Upper lobe of left lung (tissue), 6 donors: ENCODE measurements at places on chromosomes 5 and 9.
A peak's percentile ranks its signal among the peaks of the same experiment; 100 is the strongest.

DNA sequence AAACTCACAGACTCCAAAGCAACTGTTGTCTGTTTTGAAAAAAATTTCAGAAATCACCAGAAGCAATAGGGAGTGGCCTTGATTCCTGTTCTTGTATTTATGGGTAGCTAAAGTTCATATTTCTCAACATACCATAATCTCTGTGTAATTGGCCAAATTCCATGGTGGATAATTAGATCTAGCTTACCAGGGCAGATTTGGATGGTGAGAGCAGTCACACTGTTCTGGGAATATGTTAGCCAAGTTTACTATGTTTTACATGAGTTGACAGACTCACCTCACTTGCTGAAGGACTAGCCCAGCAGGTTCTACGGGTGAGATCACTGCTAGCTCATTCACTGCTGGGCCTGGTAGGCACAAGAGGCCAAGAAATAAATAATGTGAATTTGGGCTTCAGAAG is 32.7 kb upstream of the CDKN2B start:
- peak; percentile 87 for DNase-seq

DNA sequence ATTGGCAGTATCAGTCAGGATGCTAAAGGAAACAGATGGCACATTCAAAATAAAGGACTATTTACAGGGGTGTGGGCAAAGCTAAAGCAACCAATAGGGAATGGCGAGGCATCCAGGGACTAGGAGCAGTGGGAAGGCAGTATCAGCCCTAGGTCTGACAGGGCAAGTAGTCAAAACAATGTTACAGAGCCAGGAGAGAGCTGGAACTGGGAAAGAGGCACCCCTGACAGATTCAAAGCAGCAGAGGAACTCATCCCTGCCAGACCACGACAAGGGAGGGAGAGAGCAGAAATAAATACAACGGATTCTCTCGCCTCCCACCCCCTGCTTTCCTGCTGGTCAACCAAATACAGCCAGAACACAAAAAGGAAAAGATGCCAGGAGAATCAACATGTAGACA is 371.5 kb downstream of the NR2F1-AS1 start:
- no peak for DNase-seq

DNA sequence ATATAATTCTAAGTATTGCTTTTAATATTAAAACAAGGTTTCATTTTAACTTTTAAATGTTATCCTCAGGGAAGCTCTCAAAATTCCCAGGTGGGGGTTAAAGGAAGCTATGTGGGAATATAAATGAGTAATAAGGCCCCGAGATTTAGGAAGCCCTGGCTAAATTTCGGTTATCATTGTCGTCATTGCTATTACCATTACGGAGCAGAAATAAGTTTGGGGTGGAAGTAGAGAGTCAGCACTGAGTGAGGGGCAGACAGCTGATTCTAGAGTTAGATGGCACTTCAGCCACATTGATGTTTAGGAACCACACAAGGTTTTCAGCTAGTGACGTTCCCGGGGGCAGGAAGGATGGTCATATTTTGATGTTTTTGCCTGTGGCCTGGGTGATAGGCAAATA is 74.9 kb downstream of the NREP start:
- DNase-seq: no peak

DNA sequence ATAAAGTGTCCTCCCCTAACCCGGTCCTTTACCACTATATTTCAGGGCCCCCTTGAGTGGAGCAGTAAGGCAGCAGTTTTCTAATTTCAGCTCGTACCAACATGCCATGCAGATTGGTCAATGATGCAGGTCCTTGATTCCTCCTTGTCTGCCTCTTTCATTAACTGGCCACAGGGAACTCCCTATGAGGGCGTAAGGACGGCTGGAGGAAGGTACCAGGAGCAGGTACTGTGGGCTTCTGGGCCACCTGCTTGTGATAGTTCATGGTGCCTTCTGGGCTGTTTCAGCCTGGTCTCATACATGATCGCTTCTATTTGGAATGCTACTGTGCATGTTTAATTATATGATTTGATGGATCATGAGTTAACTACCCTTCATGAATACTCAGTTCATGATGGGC is 9.4 kb upstream of the ZFR start:
- no peak for DNase-seq

DNA sequence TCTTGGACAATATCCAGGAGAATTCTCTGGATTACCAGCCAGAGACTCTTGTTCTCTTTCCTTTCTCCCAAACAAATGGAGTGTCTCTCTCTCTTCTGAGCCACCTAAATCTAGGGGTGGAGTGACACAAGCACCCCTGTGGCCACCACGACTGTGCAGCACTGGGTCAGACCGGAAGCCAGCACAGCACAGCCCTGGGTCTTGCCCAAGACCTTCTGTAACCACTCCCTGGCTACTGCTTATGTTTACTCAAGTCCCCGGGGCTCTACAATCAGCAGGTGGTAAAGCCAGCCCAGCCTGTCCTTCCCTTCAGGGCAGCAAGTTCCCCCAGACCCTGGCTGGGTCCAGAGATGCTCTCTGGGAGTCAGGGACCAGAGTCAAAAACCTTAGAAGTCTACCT is 110.0 kb upstream of the TUT7 start:
- no peak for DNase-seq

- no peak for DNase-seq
Measured at GRCh38 chr5:17878541-17878940, 244.3 kb downstream of the TAF11L14 start.

- no peak for DNase-seq
Measured at GRCh38 chr5:15502208-15502607, 2.2 kb downstream of the FBXL7 start.

DNA sequence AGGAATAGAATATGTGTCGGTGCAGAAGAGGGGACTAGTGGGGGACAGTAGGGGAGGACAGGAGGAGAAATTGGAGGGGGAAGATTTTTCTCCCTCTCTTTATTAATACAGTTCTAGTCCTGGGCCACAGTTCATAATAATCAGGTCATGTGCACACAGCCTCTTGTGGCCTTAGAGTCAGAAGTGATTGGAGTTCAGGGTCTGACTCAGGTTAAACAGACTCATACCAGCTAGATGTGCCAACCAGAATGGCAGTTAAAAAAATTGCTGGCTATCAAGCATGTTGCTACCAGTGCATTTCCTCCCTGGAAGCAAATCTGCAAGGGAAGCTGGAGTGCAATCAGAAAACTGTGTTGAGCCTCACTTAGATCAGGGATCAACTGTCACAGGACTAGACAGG is 132.7 kb upstream of the MAP1B start:
- DNase-seq: no peak

GRCh38 chr5:64612344-64612961 is 77.8 kb upstream of the SHISAL2B start:
- peak; percentile 28 for DNase-seq

DNA sequence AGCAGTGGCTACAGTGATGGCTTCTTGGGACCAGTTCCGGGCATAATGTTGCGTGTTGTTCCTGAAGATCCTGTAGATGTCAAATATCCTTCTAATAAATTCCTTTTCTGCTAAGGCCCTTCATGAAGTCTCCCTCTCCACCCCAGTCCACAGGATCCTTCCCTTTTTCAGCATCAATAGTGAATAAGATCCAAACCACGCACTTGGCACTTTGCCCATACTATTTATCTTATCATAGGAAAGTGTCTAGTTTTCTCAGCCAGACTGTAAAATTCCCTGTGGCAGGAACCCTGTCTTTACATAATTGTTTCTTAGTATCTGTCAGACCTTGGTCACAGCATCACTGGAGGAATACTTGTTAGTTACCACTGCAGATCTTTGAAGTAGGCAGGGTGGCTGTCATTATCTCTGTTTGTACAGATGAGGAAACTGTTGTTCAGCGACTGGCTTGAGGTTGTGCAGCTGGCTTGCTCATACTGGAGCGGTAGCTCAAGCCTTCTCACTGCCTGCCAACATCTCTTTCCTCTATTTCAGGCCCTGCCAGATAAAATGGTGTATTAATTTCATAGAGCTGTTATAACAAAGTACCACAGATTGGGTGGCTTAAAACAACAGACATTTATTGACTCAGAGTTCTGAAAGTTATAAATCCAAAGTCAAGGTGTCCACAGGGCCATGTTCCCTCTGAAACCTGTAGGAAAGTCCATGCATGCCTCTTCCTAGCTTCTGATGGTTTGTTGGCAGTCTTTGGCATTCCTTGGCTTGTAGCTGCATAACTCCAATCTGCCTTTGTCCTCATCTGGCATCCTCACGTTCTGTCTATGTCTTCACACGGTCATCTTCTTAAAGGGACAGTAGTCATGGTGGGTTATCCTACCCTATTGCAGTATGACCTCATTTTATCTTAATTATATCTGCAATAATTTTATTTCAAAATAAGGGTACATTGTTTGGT is 33.5 kb upstream of the APC start:
- DNase-seq: no peak

DNA sequence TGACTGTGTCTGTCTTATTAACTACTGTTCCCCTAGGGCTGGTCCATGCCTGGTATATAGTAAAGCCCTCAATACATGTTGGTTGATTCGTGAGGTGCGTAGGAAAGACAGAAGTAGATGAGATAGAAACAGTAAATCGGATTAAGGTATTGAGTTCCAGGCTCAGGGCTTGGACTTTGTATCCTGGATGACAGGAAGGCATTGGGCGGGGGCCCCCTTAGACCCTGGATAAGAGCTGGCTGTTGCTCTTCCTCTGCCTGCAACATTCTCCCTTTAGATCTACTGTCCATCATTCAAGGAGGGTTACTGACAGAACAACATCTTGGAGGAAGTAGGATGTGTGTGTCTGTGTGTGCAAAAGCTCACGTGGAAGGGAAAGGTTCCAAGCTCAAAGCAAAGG is 31.2 kb upstream of the CTNNA1 start:
- DNase-seq: no peak

- no peak for DNase-seq
Measured at GRCh38 chr5:40630126-40630525, 49.6 kb upstream of the PTGER4 start.

DNA sequence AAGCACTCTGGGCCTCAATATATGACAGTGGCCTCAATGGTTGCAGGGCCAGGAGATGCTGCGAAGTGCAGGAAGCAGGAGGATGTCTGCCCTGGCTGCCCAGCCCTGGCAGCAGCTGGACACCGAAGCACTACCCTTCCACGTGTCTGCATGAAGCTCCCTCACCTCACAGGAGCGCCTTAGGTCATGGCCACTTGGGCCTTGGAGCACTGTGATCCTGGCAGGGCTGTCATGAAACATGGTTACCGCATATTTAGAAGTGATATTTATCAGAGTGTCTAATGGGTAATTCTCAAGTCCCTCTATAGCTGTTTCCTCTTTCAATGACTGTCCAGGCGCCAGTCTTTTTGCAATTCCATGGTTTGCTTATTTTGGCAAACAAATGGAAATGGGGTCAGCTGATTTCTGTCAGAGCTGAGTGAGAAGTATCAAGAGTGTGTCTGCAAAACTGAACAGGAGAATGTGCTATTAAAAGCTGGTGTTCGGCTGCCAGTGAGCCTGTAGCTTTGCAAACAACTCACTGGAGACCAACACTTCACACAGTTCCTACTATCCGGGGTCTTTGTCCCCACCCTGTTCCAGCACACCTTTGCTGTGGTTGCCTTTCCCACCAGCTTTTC is 285.9 kb downstream of the KIF4B start:
- DNase-seq: no peak
